Stimulated activated memory B cell treated with anti-CD40 and anti-IgM and Interleukin-4, amounts not matched to agents 10 μg/mL and 1 μg/mL and 100 μg/mL, for 72 hours (primary cell): ENCODE measurements at places on chromosomes 7 and 10.

DNA sequence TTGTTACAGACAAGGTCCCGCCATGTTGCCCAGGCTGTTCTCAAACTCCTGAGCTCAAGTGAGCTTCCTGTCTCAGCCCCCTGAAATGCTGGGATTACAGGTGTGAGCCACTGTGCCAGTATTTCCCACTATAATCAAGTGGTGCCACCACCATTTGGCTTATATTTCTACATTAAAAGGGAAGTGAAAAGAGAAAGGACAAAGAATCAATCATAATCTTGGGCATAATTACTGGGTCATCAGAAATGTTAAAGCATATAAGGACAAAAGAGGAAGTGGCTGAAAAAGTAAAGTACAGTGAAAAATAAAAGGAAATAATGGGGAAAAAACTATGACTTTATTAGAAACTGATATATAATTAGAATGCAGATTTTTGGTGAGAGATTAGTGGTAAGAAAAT, 25.7 kb upstream of the ENTPD1 start:
- peak; percentile 61 for ATAC-seq

GRCh38 chr7:127665922-127666321, 13.9 kb downstream of the SND1 start:
- ATAC-seq: no peak

DNA sequence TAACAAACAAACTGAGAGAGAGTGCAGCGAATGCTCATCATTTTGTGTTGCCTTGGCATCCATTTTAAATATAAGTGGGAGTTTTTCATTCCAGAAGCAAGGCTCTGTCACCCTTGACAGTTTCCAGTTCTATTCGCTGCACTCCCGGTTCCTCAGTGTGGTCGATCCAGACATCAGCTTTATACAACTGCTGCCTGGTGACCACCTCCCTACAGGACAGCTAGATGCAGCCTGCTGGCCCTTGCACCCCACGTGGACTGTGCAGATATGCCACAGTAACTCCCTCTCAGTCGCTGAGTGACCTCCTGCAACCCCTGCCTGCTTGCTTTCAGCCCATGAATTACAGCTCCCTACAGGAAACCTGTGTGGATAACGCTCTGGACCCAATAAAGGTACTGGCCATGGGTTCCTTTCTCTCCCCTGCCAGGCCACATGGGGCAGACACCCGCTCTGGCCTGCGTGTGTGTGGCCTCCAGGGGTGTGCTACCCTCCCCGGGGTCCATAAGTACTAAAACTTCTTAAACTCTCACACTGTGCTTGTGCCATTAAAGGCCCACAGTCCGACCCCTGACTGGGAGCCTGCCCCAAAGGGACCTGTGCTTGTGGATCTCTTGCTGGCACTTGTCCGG, 23.6 kb downstream of the BEND7 start:
- no peak for ATAC-seq

- no peak for ATAC-seq
Measured at GRCh38 chr10:50351483-50352146, 100.3 kb upstream of the ASAH2 start.

DNA sequence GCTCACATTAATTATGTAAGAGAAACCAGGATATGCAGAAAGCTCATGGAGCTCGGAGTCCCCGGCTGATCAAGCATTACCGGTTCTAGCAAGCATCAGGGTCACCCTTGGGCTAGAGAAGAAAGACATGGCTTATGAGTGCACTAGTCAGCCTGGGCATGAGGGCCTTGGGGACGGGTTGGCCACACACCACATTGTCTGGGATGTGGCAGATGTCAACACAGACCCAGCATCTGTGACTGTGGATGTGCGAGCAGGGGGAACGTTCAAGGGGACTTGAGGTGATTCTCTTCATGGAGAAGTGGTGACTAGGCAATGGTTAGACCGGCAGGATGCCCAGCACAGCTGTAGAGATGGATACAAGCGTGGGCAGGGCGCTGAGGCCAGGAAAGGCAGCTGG, 13.7 kb downstream of the ZMIZ2 start:
- ATAC-seq: no peak
